ENCODE measurements at places on chromosomes 7 and 10.

DNA sequence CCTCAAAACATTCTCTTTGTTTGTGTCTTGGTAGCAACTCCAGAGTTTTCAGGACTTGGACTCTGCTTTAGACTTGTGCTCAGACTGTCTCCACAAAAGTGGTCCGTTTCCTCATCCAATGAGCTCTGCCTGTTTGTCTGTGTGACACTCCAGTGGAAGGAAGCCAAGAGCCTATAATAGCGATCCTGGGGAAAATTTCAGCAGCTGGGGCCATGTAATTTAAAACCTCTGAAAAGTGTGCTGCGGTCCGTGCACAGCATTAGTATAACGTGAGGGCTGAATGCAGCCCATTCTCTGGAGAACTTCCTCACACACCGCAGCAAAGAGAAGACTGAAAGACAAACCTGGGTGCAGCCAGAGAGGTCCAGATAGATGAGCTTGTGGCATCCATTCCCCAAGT is at the start of gene LRRC17:
Gene LRRC17 (plus strand): TSS at position 259 of the 400 bp plus-strand sequence. CDS start 20,914 bp downstream, outside the sequence.
- peak; percentile 80 for DNase-seq

DNA sequence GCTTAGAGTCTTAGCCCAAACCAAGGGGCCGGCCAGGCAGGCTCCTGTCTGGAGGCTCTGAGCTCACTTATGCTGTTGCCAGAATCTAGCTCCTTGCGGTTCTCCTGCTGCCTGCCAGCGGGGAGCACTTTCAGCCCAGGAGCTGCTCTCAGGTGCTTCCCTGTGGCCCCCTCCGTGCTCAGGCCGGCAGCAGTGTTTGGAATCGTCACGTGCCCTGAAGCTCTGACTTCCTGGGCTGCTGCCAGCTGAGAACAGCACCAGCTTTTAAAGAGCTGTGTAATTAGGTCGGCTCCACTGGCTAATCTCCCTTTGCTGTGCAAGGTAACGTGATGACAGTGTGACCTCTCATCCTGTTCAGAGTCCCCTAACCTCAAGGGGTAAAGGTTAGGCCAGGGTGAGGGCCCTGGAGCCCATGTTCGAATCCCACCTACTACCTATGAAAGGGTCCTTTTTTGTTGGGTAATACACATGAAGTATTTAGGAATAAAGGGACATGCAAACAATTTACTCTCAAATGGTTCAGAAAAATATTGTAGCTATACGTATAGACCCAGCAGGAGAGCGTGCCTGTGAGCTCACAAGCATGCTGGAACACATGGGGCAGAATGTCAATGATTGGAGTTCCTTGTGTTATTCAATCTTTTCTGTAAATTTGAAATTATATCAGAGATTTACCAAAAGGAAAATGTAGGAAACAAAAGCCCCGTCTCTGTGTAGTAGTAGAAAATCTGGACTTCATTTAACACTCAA is 16.6 kb downstream of the ZNF862 start:
- DNase-seq, result peak; percentile 40

GRCh38 chr10:103816431-103816830 is 38.9 kb downstream of the SH3PXD2A start:
- no peak for DNase-seq

- peak; percentile 73 for DNase-seq
Measured at GRCh38 chr10:90424730-90425129, 433.1 kb downstream of the HTR7 start.

- DNase-seq, result peak; percentile 23
Measured at GRCh38 chr10:114647545-114648138, 10.4 kb downstream of the ABLIM1 start.

DNA sequence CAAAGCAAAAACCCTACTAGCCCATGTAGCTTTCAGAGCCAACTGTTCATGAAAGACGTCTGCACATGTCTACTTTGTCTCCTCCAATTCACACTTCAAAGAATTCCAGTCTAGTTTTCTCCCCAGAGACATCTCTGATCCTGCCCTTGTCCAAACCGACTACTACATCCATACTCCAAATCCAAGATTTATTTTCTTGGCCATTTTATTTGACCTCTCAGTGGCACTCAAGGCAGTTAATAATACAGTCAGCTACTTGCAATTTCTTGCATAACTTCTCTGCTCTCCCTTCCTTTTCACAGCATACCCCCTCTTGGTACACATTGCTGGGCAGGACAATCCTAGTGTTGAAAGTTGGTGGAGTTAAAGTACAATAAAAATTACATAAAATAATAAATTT is 170.9 kb upstream of the INHBA start:
- peak; percentile 39 for DNase-seq

DNA sequence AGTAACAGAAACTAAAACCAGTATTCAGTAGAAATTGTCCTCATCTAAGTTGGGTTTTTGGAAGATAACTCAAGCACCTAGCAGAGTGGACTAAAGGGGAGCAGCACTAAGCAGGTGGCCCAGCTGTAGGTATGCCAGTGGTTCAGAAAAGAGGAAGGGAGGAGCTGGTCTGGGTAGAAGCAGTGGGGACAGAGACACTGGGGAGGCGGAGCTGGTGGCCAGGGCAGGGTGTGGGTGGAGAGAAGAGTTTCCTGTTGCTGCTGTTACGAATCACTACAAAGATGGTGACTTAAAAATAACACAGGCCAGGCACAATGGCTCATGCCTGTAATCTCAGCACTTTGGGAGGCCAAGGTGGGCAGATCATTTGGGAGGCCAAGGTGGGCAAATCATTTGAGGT is 136.2 kb downstream of the WDR11 start:
- DNase-seq, result no peak
